Ammon's horn (tissue), 1 donor: ENCODE measurements at places on chromosomes 3 and 15.

GRCh38 chr15:57333487-57333886 lies 42.8 kb upstream of the CGNL1 start:
- no peak for DNase-seq

DNA sequence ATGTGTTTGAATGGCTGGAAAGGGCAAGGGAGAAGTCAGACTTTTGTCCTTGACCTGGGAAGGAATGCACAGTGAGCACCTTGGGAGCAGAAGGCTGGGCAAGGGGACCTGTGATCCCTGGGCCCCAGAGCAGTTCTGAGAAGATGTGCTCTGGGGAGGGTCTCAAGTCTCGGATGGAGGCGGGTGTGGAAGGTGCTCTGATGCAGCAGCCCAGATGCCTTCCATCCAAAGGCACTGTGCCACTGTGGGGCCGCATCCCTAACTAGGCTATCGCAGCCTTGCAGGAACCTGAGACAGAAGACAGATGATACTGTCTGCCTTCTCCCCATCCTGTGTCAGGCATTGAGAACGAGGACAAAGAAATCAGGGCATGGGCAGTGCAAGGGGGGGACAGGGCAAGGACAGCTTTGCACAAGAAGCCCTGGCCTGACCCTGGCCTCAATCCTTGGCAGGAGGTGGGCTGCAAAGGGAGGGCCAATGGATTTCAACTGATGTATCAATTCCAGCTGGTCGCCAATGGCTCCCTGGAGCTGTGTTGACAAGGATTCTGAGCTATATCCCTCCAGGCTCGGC lies 14.6 kb upstream of the PRKCD start:
- no peak for DNase-seq

GRCh38 chr15:70629735-70630273 lies 133.6 kb downstream of the UACA start:
- no peak for DNase-seq

DNA sequence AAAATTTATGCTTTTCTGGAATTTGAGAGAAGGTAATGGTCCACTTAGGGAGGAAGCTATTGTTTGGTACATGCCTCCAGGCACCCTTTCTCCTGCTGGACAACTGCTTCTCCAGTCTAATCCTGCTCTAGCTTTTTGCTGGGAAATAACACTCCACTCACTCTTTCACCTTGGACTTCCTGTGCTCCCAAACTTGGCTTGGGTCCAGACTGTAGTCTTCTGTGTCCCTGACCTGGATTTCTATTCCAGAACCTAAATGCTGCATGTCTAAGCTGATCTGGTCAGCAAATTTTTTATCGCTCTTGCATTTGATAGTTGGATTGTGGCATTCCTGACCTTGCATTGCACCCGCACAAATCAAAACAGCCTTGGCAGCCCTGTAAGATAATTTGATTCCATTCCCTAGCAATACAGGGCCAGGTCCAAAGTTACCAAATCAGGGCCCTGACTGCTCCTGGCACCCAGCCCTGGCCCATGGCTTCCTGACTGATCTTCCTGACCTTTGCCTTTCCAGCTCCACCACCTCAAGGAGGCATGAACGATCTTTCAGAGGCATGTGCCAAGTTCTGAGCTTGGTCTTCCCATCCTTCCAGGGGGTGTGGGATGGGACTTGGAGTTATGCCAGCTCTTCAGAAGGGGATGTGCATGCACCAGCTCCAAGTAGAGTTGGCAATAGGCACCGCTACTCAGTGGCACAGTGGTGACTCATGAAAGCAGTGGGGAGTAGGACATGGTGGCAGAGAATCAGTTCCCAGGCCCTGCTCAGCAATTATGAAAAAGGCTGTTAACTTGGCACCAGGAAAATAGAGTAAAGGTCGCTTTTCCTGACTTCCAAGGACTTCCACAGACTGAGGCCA lies 43.9 kb upstream of the GOLGA8J start:
- peak; percentile 83 for DNase-seq

DNA sequence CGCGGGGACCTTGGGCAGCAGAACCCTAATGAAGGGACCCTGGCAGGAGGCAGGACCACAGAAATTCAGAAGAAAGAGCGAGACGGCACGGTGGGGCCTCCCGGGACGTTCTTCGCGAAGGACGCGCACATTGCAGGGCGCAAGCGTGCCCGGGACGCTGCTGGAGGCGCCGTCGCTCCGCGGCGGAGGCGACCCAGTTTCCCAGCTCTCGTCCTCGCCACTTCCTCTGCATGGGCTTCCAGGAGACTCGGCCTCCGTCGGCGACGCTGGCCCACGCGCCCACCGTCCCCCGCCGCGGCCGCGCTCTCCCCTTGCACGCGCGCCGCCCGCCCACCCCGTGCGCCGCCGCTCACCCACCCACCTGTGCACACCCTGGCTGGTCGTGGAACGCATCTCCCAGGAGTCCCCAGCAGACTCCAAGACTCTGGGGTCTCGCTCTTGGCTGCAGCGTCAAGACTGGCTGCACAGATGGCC lies 31.8 kb upstream of the SMAD3 start:
- DNase-seq: no peak
